ENCODE measurements at places on chromosomes 1 and 21.

- DNase-seq, result peak; percentile 74
Measured at GRCh38 chr21:37257967-37258877, 8.9 kb downstream of the VPS26C start.

DNA sequence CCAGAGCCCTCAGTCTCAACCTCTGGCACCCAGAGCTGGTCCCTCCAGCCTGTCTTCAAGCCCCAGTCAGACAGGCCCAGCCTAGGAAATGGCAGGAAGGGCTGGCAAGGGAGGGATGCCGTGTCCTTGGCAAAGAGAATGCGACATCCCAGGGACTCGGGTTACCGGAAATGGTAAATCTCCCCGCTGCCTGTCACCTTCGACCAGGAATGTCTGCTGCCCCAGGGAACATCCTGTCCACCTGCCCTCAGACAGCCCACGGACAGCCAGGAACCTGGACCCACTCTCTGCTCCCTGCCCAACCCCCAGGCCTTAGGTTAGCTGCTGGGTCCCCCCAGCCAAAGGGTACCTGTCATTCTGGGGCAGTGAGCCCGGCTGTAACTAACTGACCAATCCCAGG is 23.9 kb downstream of the HSPG2 start:
- DNase-seq, result no peak

DNA sequence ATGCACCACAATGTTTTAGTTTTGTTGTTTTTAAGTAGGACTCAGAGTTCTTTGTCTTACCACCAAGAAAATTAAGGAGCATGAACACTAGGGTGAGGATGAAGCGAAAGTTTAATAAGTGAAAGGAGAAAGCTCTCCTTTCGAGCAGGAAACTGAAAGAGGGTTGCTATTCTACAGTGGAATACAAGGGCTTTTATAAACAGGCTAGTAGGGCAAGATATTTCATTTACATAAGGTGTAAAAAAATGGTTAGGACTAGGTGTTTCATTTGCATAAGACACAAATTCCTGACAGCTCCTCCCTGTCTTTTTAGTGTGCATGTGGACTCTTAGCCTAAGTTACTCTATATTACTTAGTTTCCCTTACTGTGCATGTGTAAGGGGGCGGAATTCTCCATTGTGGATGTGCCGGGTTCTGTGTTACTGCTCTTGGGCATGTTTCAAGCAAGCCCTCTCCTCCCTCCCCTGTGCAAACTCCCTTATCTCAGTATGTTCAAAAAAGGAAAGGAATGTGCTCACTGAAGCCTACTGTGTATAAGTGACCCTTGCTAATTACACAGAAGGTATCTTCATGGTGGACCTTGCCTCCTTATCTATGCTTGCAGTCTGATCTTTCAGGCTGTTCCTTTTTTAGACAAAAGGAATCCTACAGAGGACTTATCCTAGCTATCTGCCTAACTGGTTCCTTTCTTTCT is 7.3 kb downstream of the TSHB start:
- no peak for DNase-seq

DNA sequence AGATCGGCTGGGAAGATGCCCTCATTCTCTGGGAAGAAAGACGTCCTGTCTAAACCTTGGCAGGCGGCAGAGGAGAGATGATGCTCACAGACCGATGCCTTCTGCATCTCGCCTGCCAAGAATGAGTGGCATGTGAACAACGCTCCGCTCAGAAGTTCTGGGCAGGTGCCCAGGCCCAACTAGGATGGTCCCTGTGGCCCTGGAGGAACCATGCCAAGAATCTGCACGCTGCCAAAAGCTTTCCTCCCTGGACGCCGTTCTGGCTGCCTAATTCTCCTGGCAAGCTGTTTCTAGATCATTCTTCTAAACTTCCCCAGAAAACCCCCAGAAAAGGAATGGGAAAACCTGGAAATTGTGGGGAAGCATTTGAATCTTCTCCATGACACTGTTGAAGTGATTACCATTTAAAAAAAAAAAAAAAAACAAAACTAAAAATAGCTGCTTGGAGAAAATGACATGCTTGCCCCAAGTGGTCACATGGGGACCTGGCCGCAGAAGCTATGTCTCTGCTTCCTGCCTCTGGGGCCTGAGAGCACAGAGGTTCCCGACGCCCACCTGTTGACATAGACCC is 440.9 kb downstream of the PRDM2 start:
- DNase-seq, result no peak

DNA sequence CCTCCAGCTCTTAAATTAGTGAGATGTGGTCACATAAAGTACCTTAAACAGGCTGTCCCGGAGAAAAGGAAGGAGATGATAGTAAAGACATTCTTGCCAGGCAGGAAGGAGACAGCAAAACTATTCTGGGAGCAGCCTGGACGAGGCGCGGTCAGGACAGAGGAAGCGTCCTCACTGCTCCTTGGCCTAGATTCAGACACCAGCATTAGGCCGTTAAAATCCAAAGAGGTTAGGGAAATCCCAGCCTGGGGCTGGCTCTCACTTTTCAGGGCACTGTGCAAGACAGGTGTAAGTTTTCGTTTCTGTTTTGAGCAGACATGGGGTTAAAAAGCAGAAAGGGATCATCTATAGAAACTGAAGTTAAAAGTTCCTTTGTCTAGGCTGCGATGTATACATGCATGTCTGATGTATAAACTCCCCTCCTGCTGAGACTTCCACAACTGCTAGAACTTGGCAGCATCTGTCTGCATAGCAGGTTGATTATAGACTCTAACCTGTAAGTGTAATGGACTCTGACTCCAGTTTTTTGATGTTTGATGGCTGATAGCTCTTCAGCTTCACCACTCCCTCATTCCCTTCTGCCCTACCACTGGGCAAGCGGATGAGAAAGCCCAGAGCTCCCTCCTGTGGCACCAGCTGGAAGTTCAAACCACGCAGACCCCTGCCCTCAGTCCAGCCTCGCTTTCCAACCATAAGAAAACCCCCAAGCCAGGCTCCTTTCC is 21.5 kb downstream of the STPG1 start:
- peak; percentile 57 for DNase-seq

DNA sequence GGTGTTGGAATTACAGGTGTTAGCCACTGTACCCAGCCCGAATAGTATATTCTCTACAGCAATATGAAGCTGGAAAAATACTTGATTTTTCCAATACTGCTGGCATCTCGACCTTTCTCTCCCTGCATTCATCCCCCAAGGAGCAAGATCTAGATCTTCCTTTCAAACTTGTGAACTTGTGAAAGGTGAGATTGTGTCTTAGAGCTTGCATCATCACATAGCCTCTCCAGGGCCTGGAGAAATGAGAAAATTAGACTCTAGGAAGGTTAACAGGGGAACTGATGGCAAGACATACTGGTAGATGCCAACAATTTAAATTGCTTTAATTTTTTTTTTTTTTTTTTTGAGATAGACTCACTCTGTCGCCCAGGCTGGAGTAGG is 2.1 kb downstream of the PRUNE1 start:
- no peak for DNase-seq

DNA sequence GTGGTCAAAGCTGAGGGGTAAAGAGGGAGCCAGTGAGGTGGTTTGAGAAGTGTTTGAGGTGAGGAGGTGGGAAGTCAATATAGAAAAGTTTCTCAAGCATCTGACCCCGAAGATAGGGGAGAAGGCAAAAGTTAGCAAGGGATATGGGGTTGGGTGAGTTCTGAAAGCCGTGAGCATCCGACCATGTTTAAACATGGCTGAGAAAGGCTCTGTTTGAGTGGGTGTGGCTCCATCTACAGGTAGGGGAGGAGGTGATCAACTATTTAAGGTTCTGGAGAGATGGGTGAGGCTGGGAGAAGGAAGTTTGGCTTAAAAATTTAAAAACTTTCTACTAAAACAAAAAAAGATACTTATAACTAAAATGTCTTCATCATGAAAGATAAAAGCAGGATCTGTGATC is 273.8 kb downstream of the KCNJ6 start:
- peak; percentile 14 for DNase-seq

- DNase-seq, result no peak
Measured at GRCh38 chr1:168121401-168122011, 15.2 kb downstream of the GPR161 start.

DNA sequence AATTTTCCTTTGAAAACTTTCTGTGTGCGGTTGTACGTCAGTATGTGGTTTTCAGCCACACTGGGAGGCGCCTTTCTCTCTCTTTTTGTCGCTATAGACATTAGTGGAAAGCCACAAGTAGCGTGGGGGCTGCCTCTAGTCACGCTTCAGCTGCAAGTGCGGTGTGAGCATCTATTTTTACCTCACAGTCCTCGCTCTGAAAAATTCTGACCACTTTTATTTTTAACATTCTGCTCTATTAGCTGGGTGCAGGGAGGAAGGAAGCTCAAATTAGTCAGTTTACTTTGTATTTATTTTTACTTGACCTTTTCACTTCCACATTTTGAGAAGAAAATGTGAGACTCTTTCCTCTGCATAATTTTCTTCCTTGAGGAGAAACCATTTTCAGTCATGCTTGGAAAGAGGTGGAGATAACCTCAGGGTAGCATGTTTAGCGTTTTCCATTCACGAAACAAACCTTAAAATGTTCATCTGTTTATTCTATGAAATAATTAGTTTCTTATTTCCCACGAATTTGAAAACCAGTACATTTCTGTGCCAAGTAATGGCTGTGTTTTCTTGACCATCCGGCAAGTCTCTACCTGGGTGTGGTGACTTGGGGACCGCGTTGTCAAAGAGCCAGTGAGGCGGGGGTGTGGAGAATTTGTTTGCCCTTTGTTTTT is 35.6 kb downstream of the ADARB1 start:
- DNase-seq, result peak; percentile 35

- no peak for DNase-seq
Measured at GRCh38 chr21:16468184-16468583, 738.4 kb downstream of the USP25 start.
